NCI-H2107 (cell line): ENCODE measurements at places on chromosomes 6 and 20.

DNA sequence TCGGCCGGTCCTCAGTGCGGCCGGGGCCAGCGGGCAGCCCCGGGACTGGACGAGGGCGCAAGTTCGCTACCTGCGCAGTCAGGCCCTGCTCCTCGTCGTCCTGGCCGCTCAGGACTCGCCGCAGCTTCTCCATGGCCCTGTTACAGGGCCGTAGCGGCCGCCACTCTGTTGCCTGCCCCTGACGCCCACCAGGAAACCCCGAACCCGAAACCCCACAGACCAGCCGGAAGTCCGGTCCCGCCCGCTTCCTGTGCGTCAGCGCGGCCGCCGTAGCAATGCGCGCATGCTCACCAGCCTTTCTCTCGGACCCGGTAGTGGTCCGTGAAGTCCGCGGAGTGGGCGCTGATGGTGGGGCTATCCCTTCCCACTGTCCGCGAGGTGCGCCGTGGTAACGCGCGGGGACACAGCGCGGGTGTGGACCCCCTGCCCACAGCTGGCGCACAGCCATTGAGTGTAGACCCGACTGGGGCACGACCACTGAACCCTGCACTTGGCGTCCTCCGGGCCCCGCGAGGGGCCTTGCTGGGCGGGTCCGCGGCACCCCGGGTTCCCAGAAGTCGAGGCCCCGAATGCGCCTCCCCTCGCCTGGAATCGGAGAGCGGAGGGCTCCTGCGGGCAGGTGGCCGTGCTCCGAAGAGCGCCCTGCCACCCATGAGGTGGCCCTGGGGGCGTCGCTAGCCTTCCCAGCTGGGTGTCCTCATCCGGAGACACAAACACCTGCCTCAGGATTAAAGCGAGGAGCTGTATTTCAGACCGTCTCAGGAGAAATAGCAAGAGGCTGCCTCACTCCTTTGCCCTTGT is at the start of gene SFT2D1:
Gene SFT2D1 (minus strand): TSS at position 197 of the 801 bp plus-strand sequence. CDS start 64 bp downstream, at position 133.
- peak; percentile 37 for DNase-seq

GRCh38 chr6:156563714-156564113 is 213.5 kb upstream of the ARID1B start:
- DNase-seq: peak; percentile 86

DNA sequence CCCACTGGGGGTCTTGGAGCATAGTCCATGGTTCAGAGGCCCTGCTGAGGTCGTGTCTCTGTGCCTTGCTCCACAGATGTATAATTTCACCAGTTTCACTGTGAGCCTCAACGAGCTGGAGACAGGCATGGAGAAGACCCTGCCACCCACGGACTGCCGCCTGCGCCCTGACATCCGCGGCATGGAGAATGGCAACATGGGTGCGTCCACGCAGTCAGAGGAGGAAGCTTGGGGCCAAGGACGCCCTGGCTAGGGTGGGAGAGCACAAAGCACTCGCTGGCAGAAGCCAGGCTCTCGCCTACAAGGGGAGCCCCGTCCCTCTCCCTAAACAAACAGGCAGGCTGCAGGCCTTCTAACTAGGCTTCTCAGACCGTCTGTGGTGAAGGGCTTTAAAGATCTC is 13.7 kb upstream of the ADRM1 start:
- DNase-seq: no peak

DNA sequence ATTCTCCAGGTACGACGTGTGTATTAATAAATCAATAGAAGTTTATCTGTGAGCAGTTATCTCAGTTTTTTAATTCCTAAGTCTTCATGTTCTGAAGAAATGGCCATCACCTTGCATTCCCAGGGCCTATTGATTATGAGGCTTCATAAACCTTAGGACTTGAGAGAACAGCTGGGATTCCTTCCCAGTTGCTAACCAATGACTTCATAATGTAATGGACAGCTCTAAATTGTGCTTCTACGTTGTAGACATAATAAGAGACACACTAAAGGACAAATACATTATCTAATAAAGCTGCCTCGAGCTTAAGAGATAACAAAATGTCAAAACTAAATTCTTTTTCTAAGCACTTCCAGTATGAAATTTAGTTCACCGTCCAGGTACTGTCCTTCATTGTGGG is 30.6 kb downstream of the TSHZ2 start:
- DNase-seq: no peak

DNA sequence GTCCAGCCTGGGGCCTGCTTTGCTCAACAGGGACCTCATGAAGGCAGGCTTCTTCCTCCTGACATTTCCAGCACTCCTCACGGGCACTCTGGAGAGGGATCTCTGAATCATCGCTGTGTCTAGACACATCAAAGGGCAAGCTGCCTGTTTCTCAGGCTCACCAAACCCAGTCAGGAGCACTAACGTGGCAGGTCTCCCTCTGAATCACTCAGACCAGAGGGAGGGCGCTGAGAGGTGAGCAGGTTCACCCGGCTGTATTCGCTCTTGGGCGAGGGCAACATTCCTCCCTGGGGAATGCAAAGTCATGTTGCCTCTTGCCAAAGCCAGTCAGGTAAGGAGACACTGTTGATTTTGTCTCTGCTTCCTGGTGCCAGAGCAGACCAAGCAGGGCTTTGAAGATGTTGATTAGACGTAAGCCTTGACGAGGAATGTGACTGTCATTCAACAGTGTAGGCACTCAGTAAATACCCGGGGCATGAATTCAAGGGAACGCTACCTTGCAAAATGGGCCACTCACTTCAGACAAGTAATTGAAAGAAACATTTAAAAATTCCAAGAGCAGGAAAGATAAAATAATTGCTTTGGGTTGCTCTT is 50.1 kb downstream of the CYP24A1 start:
- peak; percentile 33 for DNase-seq
